ENCODE measurements at places on chromosomes 5 and 9. TPM values are rescaled to one million over a fixed set of nuclear protein-coding genes. Genes with fewer than 3 reads are reported as not detected.
A peak's percentile ranks its signal among the peaks of the same experiment; 100 is the strongest.

The OTP gene
- total RNA-seq, result not detected

- no peaks in the 10 kb centered on the region for H3K4me1 ChIP-seq
- no peaks in the 10 kb centered on the region for H3K36me3 ChIP-seq
- H3K4me3 ChIP-seq, result no peak overlapping the region
- no peaks in the 10 kb centered on the region for H3K27me3 ChIP-seq
Measured at GRCh38 chr9:127162046-127162863, 39.8 kb upstream of the ANGPTL2 start.

The SPATA31A3 gene
- not detected for total RNA-seq

GRCh38 chr9:125447202-125447802 is 185.7 kb downstream of the GAPVD1 start:
- H3K36me3 ChIP-seq, result peaks cover 21% of the 10 kb centered on the region
- H3K27me3 ChIP-seq, result no peaks in the 10 kb centered on the region
- H3K27ac ChIP-seq, result no peak overlapping the region
- H3K4me3 ChIP-seq, result no peak overlapping the region

DNA sequence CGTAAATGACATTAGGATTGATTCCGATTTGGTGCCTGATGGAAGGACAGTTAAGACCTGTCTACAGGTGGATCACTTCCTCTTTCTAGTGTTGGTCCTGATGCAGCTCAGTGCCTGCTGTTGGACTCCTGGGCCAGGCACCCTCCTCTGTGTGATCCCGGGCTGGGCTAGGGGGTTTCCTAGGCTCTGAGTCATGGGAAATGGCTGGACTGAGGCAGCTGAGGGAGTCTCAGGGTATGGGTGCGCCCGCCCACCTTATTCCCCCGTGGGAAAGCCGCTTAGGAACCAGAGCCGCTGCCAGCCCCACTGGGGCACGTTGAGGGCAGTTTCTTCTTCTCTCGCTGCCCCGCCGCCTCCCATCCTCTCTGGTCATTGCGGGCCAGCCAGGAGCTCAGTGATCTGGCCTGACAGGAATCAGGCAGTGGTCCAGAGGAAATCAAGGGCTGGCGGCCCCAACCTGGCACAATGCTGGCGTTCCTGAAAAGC is 12.9 kb downstream of the TCF7 start:
- peaks cover 10% of the 10 kb centered on the region for H3K4me1 ChIP-seq
- H3K36me3 ChIP-seq, result peaks cover 6% of the 10 kb centered on the region
- H3K27me3 ChIP-seq, result no peaks in the 10 kb centered on the region
- peak overlapping the region; percentile 25 for H3K27ac ChIP-seq

- no peaks in the 10 kb centered on the region for H3K36me3 ChIP-seq
- no peak overlapping the region for H3K4me3 ChIP-seq
- H3K4me1 ChIP-seq, result peaks cover 14% of the 10 kb centered on the region
- H3K27ac ChIP-seq, result no peak overlapping the region
- no peaks in the 10 kb centered on the region for H3K27me3 ChIP-seq
- DNase-seq, result no peak
Measured at GRCh38 chr5:170327168-170327567, 29.6 kb upstream of the LCP2 start.

The ATP10B gene
- total RNA-seq, result 0.43 TPM

DNA sequence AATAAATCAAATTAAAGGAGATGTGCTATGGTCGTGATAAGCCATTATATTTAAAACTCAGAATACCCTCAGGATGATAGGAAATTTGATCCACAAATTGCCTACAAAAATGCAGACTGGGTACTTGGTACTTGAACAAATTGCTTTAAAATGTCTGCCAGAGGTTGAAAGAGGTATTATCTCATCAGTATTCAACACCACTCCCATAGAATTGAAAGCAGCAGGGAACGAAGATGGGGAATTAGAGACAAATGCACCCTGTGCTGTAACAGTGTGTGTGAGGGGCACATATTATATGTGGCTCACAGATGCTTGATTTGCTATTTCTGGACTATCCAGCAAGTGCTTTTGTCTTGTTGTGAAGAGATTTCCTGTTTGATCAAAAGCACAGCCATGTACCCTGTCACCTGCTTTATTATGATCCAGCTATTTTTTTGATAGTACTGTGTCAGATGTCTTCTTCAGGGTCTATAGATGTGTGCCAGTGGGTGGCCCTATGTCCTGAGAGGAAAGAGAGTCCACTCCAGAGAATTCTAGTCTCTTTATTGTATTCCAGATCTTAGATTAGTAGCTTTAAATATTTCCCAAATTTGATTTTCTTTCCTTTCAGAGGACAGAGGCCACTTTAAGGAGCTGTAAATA is 120.1 kb downstream of the XRCC4 start:
- H3K4me1 ChIP-seq, result no peaks in the 10 kb centered on the region
- H3K4me3 ChIP-seq, result no peak overlapping the region
- no peak for DNase-seq
- H3K36me3 ChIP-seq, result no peaks in the 10 kb centered on the region
- H3K27me3 ChIP-seq, result no peaks in the 10 kb centered on the region
- no peak overlapping the region for H3K27ac ChIP-seq

- H3K27ac ChIP-seq, result no peak overlapping the region
- no peak overlapping the region for H3K4me3 ChIP-seq
- H3K4me1 ChIP-seq, result no peaks in the 10 kb centered on the region
- H3K36me3 ChIP-seq, result no peaks in the 10 kb centered on the region
- no peak for DNase-seq
Measured at GRCh38 chr9:95722141-95722540, 153.3 kb upstream of the ERCC6L2 start.

The IL11RA gene
- 50.3 TPM for total RNA-seq

DNA sequence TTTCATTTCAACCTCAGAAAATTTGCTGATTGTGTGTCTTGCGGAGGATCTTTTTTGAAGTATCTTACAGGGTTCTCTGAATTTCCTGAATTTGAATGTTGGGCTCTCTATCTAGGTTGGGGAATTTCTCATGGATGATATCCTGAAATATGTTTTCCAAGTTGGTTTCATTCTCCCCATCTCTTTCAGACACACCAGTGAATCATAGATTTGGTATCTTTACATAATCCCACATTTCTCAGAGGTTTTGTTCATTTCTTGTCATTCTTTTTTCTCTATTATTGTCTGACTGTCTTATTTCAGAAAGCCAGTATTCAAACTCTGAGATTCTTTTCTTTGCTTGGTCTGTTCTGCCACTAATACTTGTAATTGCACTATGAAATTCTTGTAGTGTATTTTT is 456.9 kb downstream of the PRELID2 start:
- no peak overlapping the region for H3K4me3 ChIP-seq
- H3K27ac ChIP-seq, result no peak overlapping the region
- no peaks in the 10 kb centered on the region for H3K27me3 ChIP-seq
- no peaks in the 10 kb centered on the region for H3K4me1 ChIP-seq

DNA sequence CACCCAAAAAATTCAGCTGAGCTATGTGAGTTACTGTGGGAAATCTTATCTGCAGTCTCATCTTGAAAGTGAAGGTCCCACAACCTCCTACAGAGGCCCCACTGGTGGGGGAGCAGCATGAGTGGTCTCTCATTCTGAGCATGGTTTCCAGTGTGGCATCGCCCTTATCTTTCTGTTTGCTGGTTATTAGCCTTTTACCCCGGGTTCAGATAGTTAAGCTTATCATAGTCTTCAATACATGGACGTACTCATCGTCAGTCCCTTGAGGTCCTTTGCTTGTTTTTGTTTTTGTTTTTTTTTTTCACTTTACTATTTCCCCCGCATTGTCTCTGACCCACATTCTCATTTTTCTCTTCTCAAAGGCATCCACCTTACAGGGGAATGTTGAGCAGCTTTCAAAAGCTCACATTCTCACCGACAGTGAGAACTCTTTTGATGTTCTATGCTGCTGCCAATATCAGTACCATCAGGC is 7.7 kb upstream of the HAVCR2 start:
- H3K4me3 ChIP-seq, result no peak overlapping the region
- DNase-seq, result no peak
- no peaks in the 10 kb centered on the region for H3K36me3 ChIP-seq
- H3K27me3 ChIP-seq, result no peaks in the 10 kb centered on the region
- H3K27ac ChIP-seq, result no peak overlapping the region

The ADAMTSL2 gene
- 3.4 TPM for total RNA-seq

The PCDHB3 gene
- 1.1 TPM for total RNA-seq

- H3K27ac ChIP-seq, result no peak overlapping the region
- H3K27me3 ChIP-seq, result no peaks in the 10 kb centered on the region
- DNase-seq, result no peak
- no peak overlapping the region for H3K4me3 ChIP-seq
- H3K36me3 ChIP-seq, result no peaks in the 10 kb centered on the region
Measured at GRCh38 chr5:5581080-5581479, 158.6 kb downstream of the ICE1 start.
